ENCODE measurements at places on chromosomes 7 and 10. TPM values are rescaled to one million over a fixed set of nuclear protein-coding genes. Genes with fewer than 3 reads are reported as not detected.

DNA sequence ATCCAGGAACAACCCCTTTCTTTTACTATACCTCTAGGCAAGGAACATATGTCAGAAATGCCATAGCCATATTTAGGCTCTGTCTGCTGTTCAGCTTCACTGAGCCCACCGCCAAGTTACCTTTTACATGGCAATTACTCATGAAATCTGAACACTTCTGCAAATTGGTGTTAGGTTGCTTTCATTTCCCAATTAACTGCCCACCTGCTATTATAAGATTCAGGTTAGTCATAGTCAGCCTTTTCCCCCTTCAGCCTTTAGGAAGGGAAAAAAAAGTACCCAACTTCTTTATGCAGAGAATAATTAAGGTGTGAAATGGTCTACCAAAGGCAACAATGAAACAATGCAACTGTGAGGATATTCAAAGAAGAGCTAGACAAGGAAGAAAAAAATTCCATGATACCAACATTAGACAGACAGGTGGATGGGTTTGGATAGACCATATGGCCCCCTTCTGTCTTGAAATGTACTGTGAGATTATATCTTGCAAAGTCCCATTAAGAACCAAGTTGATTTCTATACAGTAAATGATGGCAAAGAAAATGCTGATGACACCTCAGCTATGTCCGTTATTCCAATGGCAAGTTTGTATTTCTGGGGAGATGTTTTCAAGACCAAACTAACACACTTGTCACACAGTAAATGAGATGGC is 442.1 kb upstream of the NRP1 start:
- DNase-seq, result no peak

The NPSR1 gene
- total RNA-seq, result not detected

DNA sequence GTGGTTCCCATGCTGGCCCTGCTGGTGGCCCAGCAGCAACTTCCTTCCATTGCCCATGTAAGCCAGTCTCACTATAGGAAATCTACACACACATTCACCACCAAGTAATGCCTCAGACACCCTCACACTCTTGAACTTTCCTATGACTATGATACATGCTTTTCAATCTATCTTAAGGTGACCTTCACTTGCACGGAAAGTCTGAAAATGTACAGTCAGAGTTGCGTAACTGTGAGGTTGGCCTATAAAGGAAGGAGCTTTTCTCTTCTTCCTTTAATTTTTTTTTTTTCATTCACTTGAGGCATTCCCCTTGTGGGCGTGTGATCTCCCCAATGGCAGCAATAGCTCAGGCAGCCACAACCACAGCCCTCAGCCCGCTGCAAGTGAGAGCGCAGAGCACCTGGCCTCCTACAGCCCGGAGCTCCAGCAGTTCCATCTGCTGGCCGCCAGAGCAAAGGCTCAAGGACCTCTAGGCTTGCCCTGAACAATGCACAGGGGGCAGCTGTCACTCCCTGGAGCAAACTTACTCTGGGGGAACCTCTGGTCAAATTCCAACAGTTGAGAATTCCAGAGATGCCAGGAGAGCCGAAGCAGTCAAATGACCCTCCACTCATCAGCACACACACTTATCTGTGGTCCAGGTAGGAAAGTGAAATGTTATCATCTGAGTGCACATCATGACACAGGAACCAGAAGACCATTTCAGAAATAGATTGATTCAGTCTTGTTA is 123.1 kb upstream of the ADO start:
- no peak for DNase-seq

GRCh38 chr10:70267161-70267933 is 16.5 kb downstream of the NPFFR1 start:
- no peak for DNase-seq

The HTR5A gene
- not detected for total RNA-seq

The CUL2 gene
- total RNA-seq, result 14.2 TPM

DNA sequence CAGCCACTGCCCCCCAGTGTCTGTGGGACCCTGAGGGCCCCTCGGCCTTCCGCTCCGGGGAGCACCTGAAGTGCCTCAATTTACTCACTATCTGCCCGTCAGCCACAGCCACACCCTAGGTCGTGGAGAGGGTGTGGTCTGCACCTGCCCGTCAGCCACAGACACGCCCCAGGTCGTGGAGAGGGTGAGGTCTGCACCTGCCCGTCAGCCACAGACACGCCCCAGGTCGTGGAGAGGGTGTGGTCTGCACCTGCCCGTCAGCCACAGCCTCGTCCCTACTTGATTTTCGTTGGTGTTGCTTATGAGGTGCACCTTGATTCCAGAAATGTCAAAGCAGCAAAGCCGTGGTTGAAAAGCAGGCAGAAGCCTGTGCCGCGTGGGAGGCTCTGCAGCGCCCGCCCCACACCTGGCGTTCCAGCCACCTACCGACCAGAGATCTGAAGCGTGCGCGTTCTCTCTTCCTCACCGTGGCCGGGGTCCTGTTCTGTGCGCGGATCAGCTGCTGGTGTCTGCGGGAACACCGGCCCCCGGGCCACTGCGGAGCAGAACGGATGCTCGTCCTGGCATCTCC is 101.6 kb downstream of the DYNC2I1 start:
- peak; percentile 76 for DNase-seq

The GDF10 gene
- 12.6 TPM for total RNA-seq

GRCh38 chr7:4235596-4235995 is 446.5 kb upstream of the FOXK1 start:
- DNase-seq, result no peak

DNA sequence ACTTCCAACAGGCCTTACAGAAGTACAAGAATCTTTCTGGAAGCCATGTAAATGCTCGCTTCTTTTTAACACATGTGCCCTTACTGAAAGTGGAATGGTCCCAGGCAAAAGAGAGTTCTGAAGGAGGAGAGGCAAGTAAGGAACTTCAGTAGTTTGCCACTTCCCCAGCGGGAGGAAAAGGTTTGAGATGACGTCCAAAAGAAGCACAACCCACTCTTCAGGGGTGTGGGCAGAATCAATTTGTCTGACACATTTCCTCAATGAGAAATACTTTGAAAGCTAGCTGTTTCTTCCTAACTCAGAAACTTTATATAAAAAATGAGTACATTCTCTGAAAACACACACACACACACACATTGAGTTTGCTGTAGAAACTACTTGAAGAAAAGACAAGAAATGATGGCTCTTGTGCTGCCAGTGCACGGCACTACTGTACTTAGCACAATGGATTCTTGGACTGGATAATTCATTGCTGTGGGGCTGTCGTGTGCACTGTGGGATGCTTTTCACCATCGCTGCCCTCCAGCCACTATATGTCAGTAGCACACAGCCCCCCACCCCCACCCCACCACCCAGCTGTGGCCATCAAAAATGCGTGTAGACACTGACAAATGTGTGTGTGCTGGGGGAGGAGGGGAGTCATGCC is 183.0 kb downstream of the SRPK2 start:
- DNase-seq, result no peak

The HABP2 gene
- total RNA-seq, result 9.3 TPM

DNA sequence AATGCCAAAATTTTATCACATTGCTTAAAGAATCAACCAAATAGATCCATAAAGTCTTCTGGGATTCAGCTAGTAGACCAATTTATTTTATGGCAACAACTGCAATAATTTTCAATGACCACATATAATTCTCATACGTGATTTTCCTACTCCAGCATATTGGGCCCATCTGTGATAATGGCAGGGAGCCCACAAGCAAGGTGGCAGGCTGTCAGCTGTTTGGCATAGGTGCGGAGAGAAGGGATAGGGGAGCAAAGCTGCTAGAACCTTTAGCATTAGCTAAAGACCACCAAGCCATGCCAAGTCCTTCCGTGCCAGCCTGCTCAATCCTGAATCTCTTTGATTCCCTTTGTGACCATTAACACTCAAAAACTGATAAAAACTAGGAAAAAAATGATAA is 721.2 kb downstream of the XPNPEP1 start:
- DNase-seq, result no peak

GRCh38 chr7:118053353-118053752 is 130.6 kb upstream of the LSM8 start:
- no peak for DNase-seq

The LDB3 gene
- total RNA-seq, result 0.38 TPM

The SH2B2 gene
- 5.1 TPM for total RNA-seq

DNA sequence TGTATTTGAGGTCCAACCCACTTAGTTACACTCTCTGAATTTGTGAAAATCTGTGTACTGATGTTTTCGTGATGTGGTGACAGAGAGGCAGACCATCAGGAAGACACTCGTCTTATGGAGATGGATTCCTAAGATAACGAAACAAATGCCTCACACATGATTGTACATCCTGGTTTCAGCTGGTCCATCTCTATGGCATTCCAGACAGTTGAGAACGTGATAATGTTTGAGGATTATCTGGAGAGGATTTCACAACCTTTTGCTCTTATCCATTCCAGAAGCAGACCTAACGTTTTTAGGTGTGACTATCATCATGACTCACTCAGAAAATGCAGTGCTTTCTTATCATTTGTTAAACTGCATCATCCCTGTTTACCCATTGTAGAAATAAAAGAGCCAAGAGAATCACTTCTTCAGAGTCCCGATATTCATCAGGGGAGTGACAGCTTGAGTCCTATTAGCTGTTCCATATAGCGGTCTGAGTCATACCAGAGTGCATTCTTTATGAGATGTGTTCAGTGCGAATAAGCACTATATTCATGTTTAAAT is 74.5 kb downstream of the BMPER start:
- DNase-seq, result no peak

DNA sequence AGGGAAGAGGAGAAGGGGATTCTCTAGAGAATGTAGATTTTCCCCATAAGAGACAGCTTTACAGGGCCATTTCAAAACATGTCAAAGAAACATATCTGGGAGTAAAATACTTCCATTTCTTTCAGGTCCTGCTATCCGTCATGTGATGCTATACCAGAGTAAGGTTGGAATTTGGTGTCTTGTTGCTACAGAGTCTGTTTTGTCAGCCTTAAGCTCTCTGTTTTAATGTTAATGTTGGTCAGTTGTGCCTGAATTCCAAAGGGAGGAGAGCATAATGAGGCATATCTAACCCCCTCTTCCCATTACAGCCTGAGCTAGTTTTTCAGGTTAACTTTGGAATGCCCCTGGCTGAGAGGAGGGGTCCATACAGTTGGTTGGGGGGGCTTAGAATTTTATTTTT is 94.7 kb upstream of the CCDC71L start:
- no peak for DNase-seq

The IL2RA gene
- total RNA-seq, result not detected

GRCh38 chr10:69645296-69646184 is 15.5 kb downstream of the FAM241B start:
- DNase-seq, result no peak

The CRPPA gene
- 2.0 TPM for total RNA-seq

DNA sequence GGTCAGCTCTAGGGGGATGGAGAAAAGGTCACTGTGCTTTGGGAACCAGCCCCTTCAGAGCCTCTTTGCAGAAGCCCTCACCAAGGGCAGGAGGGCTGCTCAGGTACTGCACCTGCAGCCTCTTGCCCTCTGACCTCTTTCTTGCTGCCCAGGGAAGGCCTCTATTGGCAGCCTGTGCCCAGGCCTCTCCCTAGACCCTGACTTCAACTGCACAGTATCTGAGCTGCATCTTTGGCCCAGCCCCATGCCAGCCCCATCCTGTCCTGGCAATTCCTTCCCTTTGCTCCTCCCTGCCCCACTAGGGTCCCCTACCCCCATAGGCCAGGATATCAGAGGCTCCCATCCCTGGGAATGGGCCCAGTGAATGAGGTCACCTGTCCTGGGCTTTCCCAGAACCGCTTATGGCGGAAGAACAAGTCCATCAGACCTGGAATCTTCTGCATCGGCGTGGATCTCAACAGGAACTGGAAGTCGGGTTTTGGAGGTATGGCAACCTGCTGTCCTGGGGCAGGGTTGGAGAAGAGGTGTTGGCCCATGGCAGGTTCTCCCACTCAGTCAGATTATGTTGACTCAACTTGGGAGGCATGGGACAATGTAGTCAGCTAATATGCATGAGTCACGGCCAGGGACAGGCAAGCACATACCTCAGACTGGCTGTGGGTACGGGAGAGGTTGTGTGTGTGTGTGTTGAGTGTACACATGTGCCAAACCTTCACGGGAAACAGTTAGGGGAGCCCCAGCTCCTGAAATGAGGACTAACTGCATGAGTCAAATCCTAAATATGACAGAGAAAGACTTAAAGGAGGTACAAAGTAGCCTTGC is 17.1 kb upstream of the CPA1 start:
- DNase-seq, result peak; percentile 71

DNA sequence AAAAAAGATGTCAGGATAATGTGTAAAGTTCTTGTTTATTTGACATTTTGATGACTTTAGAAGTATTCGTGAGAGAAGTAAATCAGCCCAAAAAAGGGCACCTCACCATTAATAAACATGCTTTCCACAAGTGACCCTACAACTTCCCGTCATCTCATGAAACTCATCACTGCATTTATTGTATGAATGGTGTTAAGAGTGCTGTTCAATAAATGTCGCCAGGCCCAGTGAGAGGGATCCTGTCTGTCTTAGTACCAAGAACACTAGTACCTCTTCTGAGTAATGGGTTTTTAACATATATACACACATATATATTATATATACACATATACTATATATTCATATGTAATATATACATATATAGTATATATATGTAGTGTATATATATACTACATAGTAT is 61.9 kb downstream of the TMEM26 start:
- no peak for DNase-seq

GRCh38 chr10:1544929-1545328 is 192.4 kb downstream of the ADARB2 start:
- no peak for DNase-seq

- no peak for DNase-seq
Observed at GRCh38 chr7:69739931-69740431, 141.7 kb downstream of the AUTS2 start.

DNA sequence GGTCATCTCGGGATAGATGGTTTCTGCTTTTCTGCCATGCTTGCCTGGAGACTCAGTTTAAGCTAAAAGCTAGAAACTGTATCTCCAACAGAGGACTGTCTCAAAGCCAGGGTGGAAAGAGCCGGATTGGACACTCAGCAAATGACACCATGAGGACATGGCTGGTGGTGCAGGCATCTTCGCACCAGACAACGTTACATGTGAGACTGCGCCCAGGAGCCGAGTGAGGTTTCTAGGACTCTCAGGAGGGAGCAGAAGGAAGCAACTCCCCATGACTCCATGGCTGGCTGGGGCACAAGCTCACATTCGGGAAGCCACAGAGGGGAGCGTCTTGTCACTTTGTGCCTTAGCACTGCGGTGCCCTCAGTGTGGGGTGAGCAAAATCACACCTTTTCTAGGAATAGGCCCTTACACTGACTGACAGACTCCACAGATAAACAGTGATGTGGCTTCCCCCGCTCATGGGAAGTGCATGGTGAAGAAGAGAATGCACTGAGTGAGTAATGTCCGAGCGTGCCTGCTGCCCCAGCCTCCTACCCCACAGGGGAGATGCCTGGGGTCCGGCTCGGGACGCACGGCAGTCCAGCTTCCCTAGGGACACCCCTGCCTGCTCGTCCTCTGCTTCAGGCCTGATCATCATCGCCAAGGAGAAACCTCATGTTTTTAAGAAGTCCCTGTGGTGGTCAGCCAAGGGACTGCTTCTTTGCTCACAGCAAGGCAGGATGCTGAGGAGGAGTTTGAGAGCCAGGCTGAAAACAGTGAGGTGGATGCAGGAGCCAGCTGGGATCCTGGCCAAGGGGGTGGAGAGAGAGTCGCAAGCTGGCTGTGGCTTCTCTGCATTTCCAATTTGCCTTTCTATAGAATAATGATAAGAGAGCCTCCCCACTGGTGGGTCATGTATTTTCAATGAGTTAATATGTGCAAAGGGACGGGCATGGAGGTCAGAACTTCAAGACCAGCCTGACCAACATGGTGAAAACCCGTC is 52.2 kb upstream of the FXYD4 start:
- DNase-seq, result no peak

The TLX1 gene
- not detected for total RNA-seq

The HMX3 gene
- not detected for total RNA-seq

All from pancreas (tissue), 10 donors.